ENCODE measurements at places on chromosomes 4 and X.

GRCh38 chr4:99564921-99565320 lies 1.1 kb upstream of the TRMT10A start:
- DNase-seq: no peak

DNA sequence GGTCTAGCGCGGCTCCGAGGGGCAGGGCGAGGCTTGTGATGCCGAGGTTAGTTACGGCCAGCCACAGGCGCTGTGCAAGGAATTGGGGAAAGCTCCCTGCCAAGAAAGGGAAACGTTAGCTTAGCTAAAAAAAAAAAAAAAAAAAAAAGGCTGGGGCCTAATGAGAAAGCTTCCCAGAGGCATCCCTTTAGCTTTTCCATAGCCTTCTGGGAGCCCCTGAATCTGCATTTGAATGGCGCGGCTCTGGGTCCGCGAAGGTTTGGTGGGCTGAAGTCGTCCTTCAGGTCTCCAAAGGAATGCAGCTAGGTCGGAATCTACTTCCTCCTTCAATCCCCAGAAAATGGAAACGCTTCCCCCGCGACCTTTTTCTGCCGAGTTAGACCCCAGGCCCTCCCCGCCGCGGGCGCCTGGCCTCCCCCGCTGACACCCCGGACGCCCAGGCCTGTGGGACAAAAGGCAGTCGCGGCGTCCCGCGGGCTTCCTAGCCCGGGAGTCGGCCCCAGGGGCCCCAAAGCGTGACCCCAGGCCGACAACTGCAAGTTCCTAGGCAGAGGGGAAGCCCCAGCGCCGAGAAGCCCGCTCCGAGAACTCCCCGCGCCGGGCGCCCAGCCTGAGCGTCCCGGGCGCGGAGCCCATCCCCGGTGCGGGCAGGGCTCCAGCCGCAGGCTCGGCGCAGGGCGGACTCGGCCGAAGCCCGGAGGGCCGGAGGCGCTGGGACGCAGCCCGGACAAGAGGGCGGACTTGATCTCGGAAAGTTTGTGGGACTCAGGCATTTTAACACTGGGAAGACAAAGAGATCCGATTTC lies 605 bp upstream of the FAT1 start:
- no peak for DNase-seq

DNA sequence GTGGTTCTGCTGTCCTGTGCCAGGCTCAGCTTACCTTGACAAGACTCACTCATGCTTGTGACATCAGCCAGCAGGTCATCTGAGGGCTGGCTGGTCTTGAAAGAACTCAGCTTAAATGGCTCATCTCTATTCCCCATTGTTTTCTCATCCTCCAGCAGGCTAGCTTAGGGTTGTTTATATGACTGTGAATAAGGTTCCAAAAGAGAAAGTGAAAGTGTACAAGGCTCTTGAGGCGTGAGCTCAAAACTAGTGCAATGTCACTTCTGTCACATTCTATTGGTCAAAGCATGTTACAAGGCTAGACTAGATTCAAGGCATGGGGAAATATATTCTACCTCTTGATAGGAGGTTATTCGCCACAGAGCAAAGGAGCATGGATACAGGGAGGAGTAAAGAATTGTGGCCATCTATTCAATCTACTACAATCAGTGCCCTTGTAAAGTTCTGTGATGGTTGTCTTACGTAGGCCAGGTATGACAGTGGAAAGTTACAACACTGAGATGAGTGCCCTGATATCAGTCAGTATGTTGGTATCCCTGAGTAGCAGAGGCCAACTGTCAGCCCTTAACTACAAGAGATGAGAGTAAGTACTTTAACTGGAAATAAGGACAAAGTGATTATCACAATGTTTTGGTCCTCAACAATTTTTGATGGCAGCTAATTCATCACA lies 19.8 kb upstream of the TMLHE start:
- no peak for DNase-seq

- DNase-seq: no peak
These were observed 10.7 kb upstream of the FNIP2 start for GRCh38 chr4:158758142-158758541.

DNA sequence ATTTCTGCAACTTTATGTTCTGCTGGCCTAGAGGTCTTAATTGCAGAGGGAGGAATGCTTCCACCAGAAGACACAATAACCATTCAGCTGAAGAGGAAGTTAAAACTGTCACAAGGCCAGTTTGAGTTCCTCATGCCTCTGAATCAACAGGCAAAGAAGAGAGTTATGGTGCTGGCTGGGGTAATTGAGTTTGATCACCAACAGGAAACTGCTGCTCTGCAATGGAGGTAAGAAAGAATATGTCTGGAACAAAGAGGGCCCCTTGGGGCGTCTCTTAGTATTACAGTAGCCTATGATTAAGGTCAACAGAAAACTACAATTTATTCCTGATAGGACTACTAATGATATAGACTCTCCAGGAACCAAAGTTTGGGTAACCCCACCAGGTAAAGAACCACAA lies 744.0 kb downstream of the FSTL5 start:
- no peak for DNase-seq

DNA sequence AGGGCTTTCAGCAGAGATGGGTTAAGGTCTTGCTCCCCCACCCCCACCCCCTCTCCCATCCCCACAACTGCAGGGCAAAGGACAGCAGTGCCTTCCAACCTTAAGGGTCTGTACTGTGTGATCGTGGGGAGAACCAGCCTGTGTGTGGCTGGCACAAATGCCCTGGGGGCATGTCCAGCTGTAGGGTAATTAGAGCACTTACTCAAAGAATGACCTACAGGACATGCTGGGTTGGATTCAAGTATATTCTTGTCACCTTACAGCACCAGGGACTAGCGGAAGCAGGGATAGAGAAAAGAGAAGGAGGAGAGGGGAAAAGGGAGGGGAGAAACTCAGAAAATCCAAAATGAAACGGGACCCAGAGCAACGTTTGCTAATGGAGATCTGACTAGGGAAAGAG lies 191.3 kb upstream of the GATB start:
- DNase-seq: no peak

GRCh38 chr4:40200875-40201801 lies 4.3 kb downstream of the RHOH start:
- no peak for DNase-seq

DNA sequence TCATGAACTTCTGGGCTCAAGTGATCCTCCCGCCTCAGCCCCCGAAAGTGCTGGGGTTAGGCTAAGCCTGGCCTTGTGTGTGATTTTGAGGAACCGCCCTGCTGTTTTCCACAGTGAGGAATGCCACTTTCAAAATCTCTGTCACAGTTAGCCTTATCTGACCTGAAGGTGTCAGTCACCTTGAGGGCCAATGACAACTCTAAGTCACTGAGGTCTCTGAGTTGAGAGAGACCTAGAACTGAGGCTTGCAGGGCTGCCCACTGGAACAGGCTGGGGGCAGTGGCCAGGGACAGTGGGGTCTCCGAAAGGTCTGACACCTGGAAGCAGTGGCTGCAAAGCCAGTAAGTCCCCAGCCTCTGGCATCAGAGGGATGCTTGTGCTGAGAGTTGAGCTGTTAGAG lies 6.1 kb downstream of the TADA2B start:
- DNase-seq: no peak

DNA sequence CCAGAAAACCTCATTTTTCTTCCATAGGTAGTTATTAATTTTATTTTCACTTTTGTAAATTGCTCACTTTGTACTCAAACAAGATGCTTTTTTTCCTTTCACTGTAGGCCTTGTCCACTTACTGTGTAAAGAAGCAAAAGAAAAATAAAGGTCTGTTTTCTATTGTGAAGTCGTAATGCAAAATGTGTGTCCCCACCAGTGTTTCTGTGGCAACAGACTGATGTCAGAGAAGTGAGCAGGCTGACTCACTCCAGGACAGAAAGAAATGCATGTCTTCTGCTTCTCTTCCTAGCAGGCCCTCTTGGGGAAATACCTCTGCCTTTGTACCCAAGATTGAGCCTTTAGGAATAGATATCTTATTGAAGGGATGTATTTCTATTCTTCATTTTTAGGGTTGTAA lies 30.3 kb downstream of the INPP4B start:
- DNase-seq: peak; percentile 85
